Activated CD4-positive, alpha-beta T cell treated with anti-CD3 and anti-CD28 coated beads for 48 hours (primary cell): ENCODE measurements at places on chromosomes 13 and 19.

GRCh38 chr13:40457929-40458719, 208.3 kb downstream of the FOXO1 start:
- DNase-seq: no peak

DNA sequence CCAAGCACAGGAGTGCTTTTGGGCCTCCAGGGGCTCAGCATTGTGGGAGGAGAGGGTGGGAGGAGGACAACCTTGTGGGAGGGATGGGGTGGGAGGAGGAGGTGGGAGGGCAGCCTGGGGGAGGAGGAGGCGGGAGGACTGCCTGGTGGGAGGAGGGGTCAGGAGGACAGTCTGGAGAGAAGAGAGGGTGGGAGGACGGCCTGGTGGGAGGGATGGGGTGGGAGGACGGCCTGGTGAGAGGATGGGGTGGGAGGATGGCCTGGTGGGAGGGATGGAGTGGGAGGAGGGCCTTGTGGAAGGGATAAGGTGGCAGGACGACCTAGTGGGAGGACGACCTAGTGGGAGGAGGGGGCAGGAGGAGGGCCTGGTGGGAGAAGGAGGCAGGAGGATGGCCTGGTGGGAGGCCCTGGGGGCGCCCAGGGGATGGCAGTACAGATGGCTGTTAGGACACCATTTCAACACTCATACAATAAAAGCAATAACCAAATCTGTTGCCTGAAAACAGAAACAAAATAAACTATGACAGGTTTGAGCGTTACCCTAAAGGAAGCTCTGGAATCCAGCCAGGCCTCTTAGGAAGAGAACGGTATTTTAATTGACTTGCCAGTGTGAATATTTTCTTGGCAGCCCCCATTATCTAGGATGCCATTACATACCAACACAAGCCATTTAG, 63.7 kb downstream of the CRYL1 start:
- no peak for DNase-seq

GRCh38 chr13:40518481-40518882, 148.0 kb downstream of the FOXO1 start:
- peak; percentile 86 for DNase-seq

DNA sequence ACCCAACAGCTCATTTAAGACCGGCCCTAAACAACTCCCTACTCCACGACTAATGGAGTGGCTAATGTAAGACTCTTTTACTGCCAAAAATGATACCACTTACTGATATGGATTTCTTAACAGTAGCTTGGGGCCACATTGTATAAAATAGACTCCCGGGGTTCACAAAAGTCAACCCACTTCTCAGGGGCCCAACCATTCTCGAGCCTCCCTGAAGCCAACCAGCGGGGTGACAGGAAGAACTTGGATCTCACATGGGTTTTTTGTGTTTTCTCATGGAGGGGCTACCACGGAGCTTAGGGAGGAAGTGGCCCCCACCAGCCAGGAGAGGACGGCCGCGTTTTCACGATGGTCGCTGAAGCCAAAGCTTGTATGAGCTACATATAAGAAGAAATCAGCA, 8.1 kb downstream of the MCF2L start:
- DNase-seq: no peak

DNA sequence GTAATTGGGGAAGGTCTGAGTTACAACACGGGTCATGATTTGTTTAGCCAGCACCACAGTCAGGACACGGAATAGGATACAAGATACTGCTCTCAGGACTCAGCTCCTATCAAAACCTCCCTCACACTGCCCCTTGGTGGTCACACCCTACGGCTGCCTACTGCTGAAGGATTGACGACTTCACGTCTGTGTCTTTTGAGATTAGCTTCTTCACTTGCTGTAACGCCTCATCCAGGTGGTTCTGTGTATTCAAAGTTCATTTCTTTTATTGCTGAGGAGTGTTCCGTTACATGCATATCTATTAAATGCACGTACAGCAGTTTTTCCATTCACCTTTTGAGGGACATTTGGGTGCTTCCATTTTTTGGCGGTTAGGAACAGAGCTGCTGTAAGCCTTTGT, 46.3 kb downstream of the URI1 start:
- no peak for DNase-seq
